Smooth muscle cell of trachea (primary cell): ENCODE measurements at places on chromosomes 7 and 10. TPM values are rescaled to one million over a fixed set of nuclear protein-coding genes. Genes with fewer than 3 reads are reported as not detected.

Gene HACD1
- total RNA-seq: 18.2 and 20.2 TPM in 2 replicates

Gene GDF2
- total RNA-seq: not detected in 2 replicates

Gene DYDC2
- total RNA-seq: not detected in 2 replicates

Gene FAM25A
- not detected in 2 replicates for total RNA-seq

Gene SPDYE5
- total RNA-seq: not detected in 2 replicates

Gene CCL26
- total RNA-seq: 0.33 TPM in 1 of 2 replicates, not detected in the other

Gene PILRA
- 0.15 and 0.50 TPM in 2 replicates for total RNA-seq

Gene TMEM176A
- total RNA-seq: 0.33 TPM in 1 of 2 replicates, not detected in the other

Gene AKR1C3
- total RNA-seq: 104 and 182 TPM in 2 replicates

Gene COBL
- under 0.01 TPM in 1 of 2 replicates, not detected in the other for total RNA-seq

Gene GPR22
- total RNA-seq: not detected in 2 replicates

Gene DRGX
- total RNA-seq: not detected in 2 replicates

Gene AGR3
- not detected in 2 replicates for total RNA-seq

Gene KLF14
- under 0.01 TPM in 1 of 2 replicates, not detected in the other for total RNA-seq
